ENCODE measurements at places on chromosomes 12 and 14.

GRCh38 chr12:115936997-115937916 lies 340.2 kb downstream of the MED13L start:
- no peak for DNase-seq

DNA sequence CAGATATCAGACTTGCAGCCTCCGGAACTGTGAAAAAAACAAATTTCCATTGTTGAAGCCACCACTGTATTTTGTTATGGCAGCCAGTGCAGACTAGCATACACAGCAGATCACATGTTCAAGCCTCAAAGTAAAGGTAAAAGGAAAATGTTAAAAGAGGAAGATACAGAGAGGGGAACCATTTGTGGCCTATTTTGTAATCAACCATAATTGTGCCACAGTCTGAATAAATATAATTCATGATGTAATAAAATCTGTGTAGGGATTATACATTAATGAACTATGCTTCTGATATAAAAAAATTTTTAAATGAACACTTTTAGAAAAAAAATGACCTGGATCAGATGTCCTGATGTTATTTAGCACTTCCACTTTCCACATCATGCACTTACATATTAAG lies 79.6 kb downstream of the SLC16A7 start:
- DNase-seq: no peak

- DNase-seq: no peak
Observed at GRCh38 chr12:75564398-75564797, 53.0 kb upstream of the KRR1 start.

DNA sequence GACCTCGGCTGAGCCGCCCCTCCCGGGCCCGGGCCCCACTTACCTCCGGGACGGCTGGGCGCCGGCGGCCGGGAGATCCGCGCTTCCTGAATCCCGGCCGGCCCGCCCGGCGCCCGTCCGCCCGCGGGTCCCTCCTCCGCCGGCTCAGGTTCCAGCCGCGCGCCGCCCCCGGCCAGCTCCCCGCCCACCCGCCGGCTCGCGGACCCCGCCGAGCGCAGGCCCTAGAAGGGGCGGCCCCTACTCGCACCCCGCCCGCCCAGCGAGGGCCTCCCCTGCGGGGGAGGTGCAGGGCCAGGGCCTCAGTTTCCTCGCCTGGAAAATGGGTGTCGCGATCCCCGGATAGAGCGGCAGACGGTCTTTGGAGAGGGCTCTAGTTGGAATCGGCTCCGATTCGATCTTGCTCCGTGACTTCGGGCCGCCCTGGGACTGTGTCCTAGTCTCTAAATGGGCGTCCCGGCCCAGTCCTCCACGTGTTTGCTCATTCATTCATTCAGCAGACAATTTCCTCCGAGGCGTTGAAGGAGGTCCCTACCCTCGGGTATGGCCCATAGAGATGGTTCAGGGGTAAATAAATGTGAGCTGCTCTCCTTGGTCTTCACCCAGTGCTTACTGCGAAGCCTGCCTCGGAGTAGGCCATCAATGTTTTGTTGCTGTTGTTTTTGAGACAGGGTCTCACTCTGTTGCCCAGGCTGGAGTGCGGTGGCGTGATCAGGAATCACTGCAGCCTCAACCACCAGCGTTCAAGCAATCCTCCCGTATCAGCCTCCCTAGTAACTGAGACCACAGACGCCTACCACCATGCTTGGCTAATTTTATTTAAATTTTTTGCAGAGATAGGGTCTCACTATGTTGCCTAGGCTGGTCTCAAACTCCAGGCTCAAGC lies at the start of gene TRPV4:
Gene TRPV4, minus strand, starts transcription at position 92 of the 883 bp plus-strand sequence. CDS start 18,602 bp downstream, outside the sequence.
- no peak for DNase-seq

DNA sequence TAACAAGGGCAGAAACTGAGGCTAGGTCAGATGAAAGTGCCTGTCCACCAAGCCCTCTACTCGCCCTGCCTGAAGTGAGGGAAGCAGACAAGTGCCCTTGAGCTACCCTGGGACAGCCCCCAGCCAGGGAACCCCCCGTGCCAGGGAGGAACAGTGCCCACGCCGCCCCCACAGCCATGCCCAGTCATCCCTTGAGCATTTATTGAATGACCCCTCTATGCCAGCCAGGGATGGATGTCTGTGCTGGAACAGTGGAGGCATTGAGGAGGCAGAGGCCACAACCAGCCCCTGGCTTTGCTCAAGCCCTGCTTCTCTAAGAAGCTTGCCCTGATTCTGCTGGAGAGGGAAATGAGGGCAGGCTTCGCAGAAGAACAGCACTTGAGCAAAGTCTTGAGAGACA lies 3.7 kb upstream of the AQP6 start:
- DNase-seq: no peak

DNA sequence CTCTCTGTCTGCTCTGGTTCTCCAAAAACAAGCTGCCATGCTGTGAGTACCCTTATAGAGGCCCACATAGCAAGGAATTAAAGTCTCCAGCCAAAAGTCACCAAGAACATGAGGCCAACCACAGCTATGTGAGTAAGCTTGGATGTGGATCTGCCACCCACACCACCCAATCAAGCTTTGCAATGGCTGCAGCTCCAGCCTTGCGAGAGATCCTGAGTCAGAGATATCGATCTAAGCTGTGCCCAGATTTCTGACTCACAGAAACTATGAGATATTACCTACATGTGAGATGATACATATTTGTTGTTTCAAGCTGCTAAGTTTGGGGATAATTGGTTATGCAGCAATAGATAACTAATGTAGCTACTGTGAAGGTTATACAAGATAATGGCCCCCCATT lies 15.5 kb upstream of the TMEM233 start:
- no peak for DNase-seq
